ENCODE measurements at places on chromosomes 4 and X. TPM values are rescaled to one million over a fixed set of nuclear protein-coding genes. Genes with fewer than 3 reads are reported as not detected.

XAGE1A gene
- polyA plus RNA-seq, result not detected

HPGD gene
- polyA plus RNA-seq, result 0.18 TPM

SPP1 gene
- polyA plus RNA-seq, result 0.24 TPM

GRCh38 chrX:65463550-65463949, 71.0 kb downstream of the LAS1L start:
- DNase-seq, result peak; percentile 19

DNA sequence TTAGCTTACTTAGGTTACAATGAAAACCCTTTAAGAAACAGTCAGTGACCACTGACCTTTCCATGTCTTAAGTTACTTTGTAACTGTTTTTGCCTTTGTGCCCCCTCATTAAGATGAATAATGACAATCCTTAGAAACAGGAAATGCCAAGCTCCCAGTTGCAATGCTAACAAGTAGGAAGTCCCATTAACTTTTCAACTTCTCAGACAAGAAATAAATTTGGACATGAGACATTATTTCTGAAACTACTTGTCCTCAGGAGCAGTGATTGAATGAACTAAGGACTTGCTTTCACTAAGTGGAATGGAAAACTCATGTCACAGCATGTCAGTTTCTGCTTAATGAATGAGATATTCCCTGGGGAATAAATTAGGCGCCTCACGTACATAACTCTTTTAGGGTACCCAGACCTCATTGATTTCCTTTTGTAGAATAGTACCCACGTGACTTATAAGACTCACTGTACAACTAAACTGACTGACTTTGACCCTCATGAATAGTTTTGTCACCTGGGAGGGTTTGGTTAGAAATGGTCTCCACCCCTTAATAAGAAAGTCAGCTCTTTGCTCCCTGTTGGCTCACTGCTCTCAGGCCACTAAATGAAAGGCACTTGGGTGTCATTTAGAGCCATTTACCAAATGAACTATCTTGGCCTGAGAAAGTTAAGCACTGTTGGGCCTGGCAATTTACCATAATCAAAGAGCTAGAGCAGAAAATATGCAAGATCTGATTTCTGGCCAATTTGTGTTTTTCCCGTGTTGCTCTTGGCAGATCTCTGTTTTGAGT, 383.9 kb downstream of the RPA4 start:
- DNase-seq, result peak; percentile 14

GRCh38 chrX:37685381-37686359, at the start of gene XK:
TSS of gene XK (plus strand) at chrX:37685791. CDS start at chrX:37685962, 171 bp downstream.
- no peak for DNase-seq

DNA sequence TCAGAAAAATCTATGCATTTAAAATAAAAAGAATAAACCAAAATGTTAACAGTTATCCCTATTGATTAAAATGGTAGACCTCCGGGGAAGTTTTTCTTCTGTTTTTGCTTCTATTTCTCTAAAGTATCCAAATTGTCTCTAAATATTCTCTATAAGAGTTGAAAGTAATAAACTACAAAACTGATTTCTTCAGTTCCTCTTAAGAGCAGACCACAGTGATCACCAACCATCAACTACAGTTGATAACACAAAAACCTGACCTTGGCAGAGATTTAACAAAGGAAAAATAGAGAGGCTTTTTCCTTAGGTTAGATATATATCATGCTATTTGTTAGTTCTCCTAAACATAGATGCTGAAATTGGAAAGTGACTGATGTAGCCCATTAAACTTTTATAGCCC, 27.3 kb downstream of the DDX60 start:
- DNase-seq, result no peak

DNA sequence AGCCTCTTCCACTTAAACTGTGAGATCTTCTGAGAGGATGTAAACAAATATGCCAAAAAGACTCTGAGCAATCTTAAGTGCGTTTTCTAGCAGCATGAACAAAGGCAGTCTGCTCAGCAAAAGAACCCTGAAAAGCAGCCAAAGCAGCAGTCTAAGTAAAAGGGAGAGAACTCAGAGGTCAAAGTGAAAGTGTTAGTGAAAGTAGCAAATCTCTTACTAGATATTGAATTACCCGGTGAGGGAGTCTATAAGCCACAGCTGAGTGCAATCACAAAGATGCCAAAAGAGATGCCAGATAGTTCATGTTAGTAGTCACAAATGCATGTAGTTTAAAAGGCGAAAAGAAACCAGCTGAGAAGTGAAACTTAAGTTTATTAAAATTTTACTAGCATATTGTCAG, 7.9 kb upstream of the GNRHR start:
- DNase-seq, result no peak

DNA sequence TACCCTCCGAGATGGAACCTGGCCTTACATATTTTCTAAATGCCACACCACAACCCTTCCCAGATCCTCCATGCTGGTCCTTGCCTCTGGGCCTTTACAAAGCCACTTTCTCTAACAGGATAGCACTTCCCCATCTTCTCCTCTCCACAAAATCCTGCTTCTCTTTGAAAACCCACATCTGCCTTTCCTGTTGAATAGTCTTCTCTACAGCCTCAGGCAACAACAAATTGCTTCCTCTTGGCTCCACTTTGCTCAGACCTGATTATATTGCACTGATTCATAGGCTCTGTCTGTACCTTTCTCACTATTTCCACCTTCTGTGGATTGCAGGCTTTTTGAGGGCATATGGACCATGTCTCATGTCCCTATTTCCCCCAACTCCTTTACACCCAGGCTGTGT, 203.7 kb upstream of the MBNL3 start:
- peak; percentile 52 for DNase-seq

GRCh38 chrX:134526399-134526798, 66.4 kb downstream of the HPRT1 start:
- DNase-seq, result peak; percentile 44

DNA sequence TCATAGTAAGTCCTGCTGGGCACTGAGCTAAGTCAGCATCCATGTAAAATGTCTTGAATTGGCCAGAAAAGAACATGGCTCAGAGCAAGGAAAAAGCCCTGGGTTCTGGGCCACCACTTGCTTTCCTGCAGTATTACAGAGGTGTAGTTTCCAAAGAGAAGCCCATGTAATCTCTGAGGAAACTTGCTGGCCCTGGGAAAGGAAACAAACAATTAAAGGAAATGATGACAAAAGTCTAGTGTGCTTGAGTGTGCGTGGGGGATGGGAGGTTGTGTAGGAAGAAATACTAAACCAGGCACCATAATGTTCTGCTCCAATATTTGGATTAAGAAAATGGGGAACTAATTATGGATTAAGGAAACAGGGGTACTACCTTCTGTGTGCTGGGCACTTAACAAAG, 39.5 kb upstream of the SMIM10L2A start:
- no peak for DNase-seq

DNA sequence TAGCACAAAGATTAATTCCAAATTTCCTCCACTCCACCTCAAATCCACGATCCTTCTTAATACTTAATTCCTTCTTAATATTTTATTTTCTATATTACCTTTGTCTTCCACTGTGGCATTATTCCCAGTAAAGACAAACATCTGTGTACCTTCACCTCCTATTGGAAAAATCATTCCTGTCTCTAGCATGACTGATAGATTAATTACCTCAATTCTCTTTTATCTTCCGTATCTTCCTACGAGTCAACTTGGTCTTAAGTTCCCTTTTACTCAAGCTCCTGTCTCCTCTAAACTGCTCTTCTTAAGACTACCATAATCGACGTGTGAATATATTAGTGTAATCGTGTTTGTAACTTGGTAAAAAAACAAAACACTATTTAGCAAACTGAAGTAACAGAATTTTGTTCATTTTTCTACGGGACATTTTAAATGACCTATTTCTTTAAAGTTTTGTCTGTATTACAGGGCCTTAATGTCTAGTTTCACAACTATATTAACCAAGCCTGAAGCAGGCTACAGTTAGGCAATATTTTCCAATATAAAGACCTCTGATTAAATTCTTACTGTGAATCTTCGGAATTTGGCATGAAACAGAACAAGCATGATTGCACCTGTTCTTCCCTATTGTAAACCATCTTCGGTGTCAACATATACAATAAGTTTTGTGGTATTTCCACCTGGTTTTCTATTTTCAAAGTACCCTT, 1.1 kb upstream of the USP38 start:
- DNase-seq, result no peak

DNA sequence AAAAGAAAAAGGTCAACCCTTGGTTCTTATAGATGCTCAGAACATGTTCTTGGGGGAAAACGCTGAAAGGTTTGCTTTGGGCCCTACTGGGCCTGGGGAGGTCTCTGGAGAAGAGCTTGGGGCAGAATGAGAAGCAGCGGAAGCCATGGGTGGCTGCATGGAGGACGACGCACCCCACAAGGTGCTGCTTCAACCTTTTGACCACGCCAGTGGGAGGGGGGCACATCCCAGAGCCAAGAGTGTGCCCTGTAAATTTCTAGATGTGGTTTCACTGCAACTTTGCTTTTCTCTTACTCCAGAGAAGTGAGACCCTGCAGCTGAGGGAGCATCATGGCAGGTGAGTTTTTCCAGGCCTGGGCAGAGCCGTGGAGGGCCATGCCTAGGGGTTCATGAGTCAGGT, 3.2 kb downstream of the PRRG3 start:
- DNase-seq, result no peak

DNA sequence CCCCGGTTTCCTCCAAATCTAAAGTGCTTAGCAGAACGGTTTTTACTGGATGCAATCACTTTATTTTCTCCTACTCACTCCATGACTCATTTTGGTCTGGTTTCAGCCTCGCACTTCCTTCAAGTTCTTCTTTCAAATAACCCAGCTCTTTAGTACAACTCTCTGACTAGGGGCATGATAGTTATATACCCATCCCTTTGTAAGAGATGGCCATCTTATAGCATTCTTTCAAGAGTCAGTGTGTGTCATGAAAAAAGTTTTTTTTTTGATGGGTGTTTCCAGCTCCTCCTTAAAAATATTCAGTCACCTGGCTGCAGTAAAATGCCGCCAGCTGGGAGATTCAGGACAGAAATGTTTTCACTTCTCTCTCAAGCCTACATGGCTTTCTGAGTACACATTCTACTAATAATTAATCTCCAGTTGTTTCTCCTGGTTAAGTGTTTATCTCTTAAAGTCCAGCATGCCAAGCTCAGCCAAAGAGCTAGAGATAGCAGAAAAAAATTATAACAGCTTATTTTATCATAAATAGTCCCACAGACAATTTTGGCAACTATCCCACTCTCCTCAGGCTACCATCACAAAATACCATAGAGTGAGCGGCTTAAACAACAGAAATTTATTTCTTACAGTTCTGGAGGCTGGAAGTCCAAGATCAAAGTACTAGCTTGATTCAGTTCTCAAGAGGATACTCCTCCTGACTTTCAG, 139.3 kb downstream of the GASK1B start:
- no peak for DNase-seq

- DNase-seq, result no peak
These were observed 10.7 kb downstream of the TRPC5OS start for GRCh38 chrX:111886678-111887077.

GRCh38 chrX:11472879-11473278, 179.7 kb downstream of the AMELX start:
- DNase-seq, result no peak

DNA sequence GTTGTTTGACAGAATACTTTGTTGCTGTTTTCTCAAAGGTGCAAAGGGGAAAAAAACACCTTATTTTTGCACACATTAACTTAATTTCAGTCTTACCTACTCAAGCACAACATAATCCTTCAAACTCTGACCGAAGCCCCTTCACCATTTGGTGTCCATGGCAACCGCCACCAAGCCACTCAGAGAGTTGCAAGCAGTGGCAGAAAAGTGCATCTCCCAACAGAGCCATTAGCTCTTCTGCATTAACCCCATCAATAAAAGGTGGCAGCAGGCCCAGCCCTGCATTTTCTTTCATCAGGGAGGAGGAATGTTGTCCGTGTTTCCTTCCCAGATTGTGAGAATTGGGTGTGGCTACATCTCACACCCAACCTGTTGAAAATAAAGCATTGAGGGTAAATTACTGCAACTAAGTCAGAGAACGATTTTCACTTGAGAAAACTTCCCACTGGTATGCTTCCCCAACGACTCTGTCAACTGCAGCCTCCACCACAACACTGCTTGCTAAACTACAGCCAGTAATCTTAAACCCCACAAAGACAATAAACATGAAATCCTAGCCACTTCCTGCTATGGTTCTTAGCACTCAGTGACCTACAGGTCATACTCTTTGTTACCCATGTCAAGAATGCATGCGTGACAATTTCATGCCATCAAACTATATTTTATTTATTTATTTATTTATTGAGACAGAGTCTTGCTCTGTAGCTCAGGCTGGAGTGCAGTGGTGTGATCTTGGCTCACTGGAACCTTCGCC, 154.0 kb downstream of the GRIA3 start:
- peak; percentile 10 for DNase-seq

GRCh38 chr4:7226439-7226838, 34.1 kb downstream of the SORCS2 start:
- DNase-seq, result no peak

Measured in foreskin keratinocyte (primary cell).